ENCODE measurements at places on chromosomes 2 and 18.

- no peak for DNase-seq
These were observed 37.7 kb upstream of the RTN4 start for GRCh38 chr2:55087936-55088335.

GRCh38 chr2:201820383-201821007, 14.2 kb downstream of the CDK15 start:
- no peak for DNase-seq

GRCh38 chr2:63740943-63741342, 100.8 kb upstream of the UGP2 start:
- DNase-seq = no peak

- DNase-seq = no peak
These were observed 236.1 kb downstream of the VAPA start for GRCh38 chr18:10149768-10150556.

Measured in NCI-H774 (cell line).